ENCODE measurements at places on chromosomes 3 and 15. TPM values are rescaled to one million over a fixed set of nuclear protein-coding genes. Genes with fewer than 3 reads are reported as not detected.

Gene SPPL2A
- 46.3 TPM for total RNA-seq

Gene PPP1R14D
- total RNA-seq: not detected

Gene DNAH1
- total RNA-seq: 16.6 TPM

Gene ITIH3
- 0.46 TPM for total RNA-seq

Gene DNAH12
- total RNA-seq: 0.95 TPM

Gene SNTN
- not detected for total RNA-seq

Data from dorsolateral prefrontal cortex (tissue), 122 donors.